ENCODE measurements at places on chromosomes 16 and 17. TPM values are rescaled to one million over a fixed set of nuclear protein-coding genes. Genes with fewer than 3 reads are reported as not detected.

DNA sequence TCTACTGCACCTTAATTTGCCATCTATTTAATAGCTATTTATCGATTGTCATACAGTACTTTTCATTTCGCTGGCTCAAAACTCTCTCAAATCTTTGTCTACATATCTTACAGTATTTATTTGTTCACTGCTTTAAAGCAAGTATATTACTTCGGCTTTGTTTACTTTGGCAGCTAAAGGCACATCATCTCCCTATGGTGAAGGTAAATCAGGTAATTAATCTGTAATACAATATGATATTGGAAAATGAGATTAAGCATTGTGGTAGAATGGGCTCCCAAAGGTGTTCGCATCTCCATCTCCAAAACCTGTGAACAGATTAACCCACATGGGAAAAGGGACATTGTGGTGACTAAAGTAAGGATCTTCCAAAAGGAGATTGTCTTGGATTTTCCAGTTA lies 6.5 kb downstream of the TMEM170A start:
- no peak for DNase-seq

- no peak for DNase-seq
Observed at GRCh38 chr16:60674241-60674640, 1362.0 kb downstream of the CDH8 start.

- no peak for DNase-seq
Observed at GRCh38 chr16:54265575-54266107, 20.9 kb downstream of the IRX3 start.

GRCh38 chr16:20683812-20684211 lies 13.7 kb downstream of the ACSM1 start:
- no peak for DNase-seq

DNA sequence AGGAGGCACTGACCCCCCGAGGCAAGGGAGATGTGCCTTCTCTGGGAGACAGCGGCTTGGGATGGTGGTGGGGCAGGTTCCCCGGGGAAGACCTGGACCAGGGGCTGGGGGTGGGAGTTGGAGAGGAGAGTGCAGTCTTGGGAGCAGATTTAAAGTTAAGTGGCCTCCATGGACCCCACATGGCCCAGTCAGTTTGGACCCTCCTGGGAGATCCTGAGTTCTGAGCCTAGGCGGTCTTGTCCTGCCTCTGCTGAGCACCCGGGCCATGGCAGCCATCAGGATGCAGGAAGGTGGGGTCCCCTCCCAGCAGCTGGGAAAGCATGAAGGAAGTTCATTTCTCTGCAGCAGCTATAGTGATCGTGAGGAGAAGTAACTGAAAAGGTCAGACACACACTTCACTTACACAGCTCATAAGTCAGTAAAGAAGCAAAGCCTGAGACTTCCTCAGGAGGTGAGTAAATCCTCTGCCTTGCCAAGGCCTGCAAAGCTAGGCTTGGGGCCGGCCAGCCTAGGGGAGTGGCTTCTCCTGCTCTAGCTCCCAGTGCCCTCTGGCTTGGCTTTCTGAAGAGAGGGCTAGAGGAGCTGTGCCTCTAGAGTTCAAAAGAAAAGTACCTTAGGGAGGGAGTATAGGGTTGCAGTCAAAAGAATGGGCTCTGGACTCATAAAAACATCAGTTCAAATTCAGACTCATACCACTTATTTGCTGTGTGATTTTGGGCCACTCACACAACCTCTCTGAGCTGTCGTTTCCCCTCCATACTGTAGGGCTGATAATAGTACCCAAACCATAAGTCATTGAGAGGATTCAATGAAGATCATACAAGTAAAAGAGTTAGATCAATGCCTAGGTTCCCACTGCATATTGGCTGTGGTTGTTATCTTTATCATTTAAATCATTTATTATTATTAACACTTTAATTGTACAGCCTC lies 31.0 kb upstream of the C16orf78 start:
- no peak for DNase-seq

- no peak for DNase-seq
Observed at GRCh38 chr16:58044266-58045019, 18.9 kb downstream of the MMP15 start.

DNA sequence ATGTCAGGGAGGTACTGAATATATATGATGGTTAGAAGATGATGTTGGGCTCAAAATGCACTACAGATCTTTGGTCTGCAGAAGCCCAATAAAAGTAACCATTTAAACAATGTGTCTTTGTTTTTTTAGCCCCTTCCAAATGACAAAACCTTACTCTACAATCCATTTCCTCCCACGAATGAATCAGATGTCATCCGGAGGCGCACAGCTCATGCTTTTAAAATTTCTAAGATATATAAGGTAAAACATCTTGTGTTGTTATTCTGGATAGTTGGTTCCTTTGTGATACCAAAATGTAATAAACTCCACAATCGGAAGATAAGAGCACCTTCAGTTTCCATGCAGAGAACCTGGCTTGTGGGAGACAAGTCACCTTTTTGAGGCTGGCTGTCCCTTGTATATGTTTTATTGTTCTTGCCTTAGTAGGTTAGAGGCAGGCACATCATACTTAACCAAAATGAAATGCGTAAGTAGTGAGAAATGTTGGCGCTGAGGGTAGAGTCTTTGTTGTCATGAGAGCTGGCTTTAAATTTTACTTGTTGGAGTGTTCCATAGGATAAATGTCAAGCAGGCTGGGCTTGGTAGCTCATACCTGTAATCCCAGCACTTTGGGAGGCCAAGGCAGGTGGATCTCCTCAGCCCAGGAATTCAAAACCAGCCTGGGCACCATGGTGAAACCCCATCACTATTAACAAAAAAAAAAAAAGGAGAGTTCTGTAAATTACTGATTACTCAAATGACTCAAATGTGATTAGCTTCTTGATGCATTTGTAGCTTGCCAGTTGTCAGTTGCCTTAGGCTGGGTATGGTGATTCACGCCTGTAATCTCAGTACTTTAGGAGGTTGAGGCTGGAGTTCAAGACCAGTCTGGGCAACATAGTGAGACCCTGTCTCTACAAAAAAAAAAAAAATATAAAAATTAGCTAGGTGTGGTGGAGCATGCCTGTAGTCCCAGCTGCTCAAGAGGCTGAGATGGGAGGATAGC lies 19.7 kb upstream of the SNTB2 start:
- DNase-seq, result no peak

DNA sequence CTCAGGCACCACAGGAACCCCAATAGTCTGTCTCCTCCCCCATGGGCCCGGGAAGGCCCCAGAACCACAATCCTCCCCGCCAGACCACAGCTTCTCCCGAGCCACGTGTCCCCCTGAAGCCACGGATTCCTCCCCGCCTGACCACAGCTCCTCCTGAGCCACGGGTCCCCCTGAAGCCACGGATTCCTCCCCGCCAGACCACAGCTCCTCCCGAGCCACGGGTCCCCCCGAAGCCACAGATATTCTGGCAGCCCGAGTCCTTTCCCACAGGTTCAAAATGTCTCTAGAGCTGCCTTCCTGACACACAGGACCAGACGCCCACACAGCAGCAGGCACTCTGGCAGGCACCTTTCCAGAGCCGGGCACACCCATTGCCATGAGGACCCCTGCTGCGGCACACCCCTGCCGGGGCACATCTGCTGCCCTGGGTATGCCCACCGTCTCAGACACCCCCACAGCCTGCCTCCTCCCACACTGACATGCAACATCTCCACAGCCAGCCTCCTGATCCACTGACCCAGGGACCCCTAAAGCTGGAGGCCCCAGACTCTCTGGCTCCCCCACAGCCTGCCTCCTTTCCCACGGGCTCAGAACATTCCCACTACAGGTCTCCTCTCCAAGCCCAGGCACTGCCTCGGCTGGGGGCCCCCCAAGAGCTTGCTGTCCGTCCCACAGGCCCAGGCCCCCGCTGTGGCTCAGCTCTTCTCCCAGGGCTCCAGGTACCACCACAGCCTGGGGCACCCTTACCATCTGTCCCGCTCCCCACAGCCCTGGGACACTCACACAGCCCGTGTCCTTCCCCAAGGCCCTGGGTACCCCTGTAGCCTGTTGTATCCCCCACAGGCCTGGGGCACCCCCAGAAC lies 2.2 kb downstream of the KIAA0753 start:
- DNase-seq, result no peak

- no peak for DNase-seq
Observed at GRCh38 chr17:73815474-73815873, 171.2 kb upstream of the SDK2 start.

DNA sequence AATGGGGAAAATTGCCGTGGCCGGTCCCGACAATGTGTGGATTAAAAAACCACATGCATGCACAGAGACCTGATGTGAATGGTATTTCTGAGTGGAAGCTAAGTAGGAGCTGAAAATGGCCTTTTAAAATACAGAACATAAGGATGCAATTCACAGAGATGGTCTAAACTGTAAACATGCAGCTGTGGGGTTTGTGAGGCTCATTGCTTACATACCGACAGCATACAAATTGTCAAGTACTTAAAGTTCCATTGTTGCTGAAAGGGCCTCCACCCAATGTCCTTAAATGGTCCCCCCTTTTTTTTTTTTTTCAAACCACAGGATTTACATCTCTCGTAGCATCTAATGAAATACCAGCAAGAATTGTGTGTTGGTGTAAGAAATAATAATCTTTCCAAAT lies 523.2 kb downstream of the MAF start:
- no peak for DNase-seq

- no peak for DNase-seq
Observed at GRCh38 chr17:46792071-46792470, 26.4 kb downstream of the WNT3 start.

Gene OR4D1
- total RNA-seq, result not detected

Gene HOXB1
- total RNA-seq, result 0.24 TPM

Gene CLEC18C
- total RNA-seq, result 0.16 TPM

Gene DPEP1
- total RNA-seq, result 0.47 TPM

Gene KCNJ12
- 0.76 TPM for total RNA-seq

Gene SHCBP1
- 7.0 TPM for total RNA-seq

Gene KRTAP9-2
- total RNA-seq, result not detected

Gene P2RX1
- total RNA-seq, result 0.22 TPM

Data from mesothelial cell of epicardium (in vitro differentiated cells).